ENCODE measurements at places on chromosomes 16 and 17.

DNA sequence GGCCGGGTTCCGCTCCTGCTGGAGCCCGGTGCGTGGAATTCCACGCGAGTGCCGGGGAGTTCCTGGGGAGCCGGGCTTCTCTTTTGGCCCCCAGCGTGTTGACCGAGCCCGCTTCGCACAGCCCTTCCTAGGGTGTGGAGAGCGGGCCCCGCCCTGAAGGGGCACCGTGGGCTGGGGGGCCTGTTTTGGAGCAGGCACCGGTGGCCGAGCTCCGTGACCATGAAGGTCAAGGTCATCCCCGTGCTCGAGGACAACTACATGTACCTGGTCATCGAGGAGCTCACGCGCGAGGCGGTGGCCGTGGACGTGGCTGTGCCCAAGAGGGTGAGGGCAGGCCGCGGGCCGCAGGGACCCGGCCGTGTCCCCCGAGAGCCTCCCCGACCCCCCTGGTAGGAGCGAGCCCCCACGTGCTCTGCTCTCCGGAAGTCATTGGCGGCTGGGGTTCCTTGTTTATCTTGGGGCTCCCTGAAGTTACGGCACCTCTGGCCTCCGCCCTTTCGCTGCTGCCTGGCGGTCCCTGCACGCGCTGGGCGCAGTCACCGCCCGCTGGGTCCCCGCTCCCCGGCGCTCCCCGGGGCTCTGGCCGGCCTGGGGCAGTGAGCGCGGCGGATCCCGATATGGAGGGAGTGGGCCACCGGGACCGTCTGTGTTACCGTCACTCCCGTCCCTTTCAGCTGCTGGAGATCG, 528 bp downstream of the HAGHL start:
- DNase-seq, result no peak

DNA sequence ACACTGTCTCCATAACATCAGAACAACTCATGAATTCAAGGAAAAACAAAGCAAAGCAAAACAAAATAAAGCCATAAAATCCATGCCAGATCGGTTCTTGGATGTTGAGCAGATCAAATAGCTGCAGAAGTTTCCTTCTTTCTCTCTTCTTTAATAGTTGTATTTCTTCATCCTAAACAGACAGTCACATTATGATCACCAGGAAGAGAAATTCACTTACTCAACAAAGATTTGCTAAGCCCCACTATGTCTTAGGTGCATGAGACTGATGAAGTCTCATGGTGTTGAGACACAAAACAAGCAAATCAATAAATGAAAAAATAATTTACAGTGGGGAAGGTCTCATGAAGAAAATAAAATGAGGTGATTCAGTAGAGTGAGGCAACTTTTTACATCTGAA, 72.8 kb downstream of the WIPI1 start:
- DNase-seq, result no peak

GRCh38 chr17:32483451-32484019, 3.3 kb upstream of the CDK5R1 start:
- no peak for DNase-seq

DNA sequence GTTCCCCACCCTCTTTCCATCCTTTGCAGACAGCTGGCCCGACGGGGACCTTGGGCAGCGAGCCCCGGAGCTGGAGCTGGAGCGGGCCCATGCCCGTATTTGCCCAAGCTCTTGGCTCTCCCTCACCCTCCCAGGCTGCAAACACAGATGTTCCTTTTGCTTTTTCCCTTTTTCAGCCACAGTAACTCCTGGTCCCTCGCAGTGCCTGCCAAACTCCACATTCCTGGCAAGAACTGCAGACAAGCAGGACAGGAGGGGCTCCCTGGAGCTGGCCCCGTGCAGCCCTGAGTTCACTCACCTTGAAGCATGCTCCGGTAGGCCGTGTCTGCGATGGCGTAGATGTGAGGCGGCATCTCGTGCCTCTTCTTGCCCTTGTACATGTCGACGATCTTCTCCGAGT, 33.9 kb downstream of the MYH11 start:
- DNase-seq, result no peak

DNA sequence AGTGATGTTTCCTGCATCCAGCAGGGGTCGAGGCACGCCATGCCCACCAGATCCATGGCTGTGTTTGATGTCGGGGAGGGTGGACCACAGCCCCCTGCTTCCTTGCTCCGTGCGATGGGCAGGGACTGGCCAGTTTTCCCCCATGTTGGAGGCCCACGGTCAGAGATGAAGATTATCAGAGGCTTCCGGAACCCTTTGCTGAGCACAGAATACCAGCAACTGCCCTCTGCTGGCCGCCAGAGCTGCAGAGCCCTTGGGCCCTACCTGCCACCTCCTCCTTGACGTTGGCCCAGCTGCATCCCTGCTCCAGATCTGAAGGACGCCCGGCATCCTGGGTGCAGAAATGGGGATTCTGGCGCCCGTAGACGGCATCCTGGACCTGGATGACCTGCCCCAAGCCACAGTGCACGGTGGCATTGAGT, 23.7 kb upstream of the BCO1 start:
- no peak for DNase-seq

- DNase-seq, result no peak
Observed at GRCh38 chr17:44967026-44967906, 837 bp downstream of the C1QL1 start.

DNA sequence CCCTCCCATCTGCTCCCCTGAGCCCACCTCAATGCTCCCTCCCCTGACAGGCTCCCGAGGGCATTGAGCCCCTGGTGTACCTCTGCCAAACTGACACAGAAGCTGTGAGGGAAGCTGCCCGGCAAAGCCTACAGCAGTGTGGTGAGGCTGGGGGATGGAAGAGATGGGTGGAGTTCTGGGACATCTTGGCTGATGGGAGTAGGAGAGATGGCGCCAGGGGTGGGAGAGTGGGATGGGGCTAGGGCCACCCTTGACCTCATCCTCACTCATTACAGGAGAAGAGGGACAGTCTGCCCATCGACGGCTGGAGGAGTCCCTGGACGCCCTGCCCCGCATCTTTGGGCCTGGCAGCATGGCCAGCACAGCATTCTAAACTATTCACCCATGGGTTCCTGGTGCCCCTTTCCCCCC, 16.2 kb upstream of the CTCF start:
- DNase-seq, result no peak

DNA sequence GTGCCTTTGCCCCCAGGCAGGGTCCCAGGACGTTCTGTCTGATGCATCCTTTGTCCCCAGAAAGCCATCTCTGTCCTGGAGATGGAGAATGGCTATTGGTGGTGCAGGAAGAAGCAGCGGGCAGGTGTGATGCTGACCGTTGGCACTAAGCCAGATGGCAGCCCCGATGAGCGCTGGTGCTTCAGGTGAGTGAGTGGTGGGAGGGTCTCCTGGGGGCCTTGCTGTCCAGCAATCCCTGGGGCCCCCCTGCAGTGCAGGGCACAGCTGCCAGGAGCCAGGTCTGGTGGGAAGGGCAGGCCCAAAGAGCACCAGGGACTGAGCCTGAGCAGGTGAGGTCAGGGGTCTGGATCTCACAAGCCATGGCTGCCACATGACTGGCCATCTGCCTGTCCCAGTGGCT, 18.1 kb downstream of the TRPV2 start:
- no peak for DNase-seq

DNA sequence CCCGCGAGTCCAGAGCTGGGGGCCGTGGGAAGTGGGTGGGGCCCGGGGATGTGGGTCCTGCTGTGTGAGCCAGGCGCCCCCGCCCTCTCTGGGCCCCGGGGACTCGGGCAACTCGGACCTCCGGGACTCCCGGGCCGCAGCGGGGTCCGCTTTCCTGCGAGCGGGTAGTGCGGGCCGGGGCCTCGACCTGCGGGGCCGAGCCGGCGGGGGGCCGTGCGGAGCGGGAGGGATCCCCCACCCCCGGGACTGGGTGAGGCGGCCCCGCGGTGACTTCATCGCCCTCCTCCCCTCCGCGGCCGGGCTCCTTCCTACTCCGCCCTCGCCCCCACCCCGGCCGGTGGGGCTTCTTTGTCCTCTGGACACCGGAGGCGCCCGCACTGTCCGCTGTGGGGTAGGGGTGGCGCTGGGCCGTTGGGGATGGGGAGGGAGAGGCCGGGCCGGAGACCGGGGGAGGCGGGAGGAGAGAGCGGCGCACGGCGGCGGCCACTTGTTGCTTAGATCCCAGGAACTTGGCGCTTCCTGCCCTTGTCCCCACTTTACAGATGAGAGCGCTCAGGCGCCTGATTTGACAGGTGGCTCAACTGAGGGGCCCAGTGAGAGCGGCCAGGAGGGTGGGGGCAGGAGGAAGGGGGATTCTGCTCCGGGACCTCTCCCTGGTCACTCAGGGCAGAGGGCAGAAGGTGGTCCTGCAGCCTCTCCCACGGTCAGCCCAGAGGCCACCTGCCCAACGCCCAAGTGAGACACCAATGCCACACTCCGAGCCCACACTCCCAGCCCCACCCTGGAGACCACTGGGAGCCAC, 874 bp downstream of the CMTM3 start:
- no peak for DNase-seq

GRCh38 chr17:77637818-77638575, 320.5 kb upstream of the TNRC6C start:
- no peak for DNase-seq

DNA sequence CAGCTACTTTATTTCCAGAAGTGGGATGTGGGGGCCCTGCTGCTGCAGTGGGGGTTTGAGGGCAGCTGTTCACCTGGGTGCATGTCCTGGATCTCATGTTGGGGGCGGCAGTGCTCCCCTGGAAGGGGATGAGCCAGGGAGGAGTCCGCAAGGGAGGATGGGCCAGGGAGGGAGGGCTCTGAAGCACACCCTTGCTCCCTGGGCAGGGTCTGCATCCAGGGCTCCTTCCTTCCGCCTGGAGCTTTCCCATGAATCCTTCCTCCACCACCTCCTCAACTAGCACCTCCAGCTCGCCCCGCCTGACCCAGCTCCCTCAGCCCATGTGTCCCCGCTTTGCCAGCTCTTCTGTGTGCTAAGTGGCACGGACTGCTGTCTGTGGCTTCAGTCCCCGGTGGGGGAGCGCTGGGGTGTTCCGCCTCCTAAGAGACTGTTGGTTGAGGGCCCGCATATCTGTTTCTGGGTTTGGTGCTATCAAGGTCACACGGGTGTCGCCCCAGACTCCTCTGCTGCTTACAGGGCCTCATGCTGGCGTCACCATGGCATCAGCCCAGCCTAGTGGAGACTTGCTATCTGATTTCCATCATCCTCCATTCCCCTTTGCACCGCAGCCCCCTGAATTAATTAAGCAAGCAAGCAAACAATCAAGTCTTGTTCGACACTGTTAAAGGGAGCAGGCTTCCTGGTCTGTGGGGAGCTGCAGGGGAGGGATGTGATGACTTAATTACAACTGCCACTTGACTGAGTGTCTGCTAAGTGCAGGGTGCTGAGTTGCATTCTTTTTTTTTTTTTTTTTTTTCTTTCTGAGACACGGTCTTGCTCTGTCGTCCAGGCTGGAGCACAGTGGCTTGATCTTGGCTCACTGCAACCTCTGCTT, 71.8 kb downstream of the PRKCA start:
- DNase-seq, result peak; percentile 17

GRCh38 chr17:75301502-75302206, 12.4 kb upstream of the SLC25A19 start:
- no peak for DNase-seq

DNA sequence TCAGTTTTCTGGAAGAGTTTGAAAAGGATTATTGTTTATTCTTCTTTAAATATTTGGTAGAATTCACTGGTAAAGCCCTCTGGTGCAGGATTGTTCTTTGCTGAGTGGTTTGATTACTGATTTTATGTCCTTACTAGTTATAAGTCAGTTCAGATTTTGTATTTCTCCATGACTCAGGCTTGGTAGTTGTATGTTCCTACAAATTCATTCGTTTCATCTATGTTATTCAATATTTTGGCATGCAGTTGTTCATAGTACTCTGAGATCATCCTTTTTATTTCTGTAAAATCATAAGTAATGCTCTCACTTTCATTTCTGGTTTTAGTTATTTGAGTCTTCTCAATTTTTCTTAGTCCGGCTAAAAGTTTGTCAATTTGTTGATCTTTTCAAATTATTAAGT, 58.1 kb upstream of the CRYM start:
- no peak for DNase-seq

DNA sequence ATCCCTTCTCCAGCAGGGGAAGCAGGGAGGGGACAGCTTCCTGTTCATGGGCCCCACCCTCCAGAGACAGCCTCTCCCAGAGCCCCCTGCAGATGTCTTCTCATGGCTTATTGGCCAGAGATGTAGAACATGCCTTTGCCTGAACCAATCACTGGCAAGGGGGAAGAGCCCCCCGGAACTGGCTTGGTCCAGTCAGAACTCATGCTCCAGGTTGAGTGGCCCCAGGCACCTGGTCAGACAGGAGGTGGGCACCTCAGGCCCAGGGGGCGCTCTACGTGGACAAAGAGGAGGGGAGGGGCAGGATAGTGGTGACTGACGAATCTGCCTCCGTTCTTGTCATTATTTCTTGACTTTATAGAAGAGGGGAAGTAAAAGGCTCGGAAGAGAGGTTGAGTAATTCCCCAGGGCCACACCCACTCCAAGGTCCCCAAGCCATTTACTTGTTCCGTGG, 23.6 kb downstream of the RAB11FIP4 start:
- DNase-seq, result no peak

- DNase-seq, result no peak
Observed at GRCh38 chr17:20797292-20797691, 217.8 kb downstream of the CDRT15L2 start.

DNA sequence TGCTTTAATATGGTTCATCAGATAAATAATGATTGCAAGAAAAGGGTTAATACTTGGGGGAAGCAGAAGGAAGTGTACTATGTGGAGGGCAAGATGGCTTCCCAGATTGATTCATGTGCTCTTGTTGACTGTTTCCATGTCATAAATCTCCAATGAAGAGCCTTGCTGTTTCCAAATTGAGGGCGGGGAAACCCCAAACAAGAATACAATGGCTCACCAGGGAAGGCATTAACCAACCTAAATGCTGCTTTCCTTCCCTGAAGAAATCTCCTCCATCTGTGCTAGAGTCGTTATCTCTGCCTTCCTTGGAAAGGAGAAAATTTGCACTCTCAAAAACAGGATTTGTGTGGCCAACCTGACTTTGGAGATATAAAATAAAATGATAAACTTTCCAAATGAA, 28.0 kb upstream of the CDH13 start:
- DNase-seq, result no peak

GRCh38 chr17:17770632-17771044, 66.1 kb downstream of the SREBF1 start:
- no peak for DNase-seq

DNA sequence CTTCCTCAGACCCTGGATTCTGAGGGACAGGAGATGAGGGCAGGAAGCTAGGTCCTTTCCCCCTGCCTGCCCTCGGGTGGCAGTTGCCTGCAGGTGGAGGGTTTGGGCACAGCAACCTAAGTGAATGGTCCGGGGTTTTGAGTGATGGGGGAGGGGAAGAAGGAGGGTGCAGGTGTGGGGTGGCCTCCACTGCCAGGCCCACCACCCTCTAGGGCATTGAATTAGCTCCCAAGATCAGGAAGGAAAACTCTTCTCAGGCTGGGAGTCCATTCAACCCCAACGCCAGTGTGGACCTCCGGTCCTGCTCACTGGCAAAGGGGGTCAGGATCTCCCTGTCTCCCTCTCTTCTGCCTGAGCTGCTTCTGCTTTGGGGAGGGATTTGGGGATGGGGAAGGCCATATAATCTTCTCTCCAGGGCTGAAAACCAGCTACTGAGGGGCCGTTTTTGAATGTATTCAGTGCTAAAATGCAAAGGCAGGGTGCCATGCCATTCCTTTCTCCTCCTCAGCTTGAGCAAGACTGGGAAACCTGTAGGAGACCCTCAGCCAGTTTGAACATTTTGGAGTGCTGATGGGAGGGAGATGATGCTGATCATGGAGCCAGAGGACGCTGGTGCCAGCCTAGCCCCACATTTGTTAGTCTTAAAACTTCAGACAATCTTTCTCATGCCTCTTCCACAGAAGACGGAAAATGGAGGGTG, 18.8 kb downstream of the GRB7 start:
- DNase-seq, result no peak

Measured in stimulated activated CD8-positive, alpha-beta memory T cell treated with anti-CD3 and anti-CD28 coated beads, Interleukin-4, amount 100 ng/mL, for 4 hours (primary cell).